Temporal lobe (tissue), 4 donors: ENCODE measurements at places on chromosomes 6 and 20. TPM values are rescaled to one million over a fixed set of nuclear protein-coding genes. Genes with fewer than 3 reads are reported as not detected.

The FERMT1 gene
- 1.5 TPM for total RNA-seq

The ARG1 gene
- total RNA-seq, result 1.2 TPM

The ENPP5 gene
- total RNA-seq, result 4.7 TPM

The KCNQ2 gene
- 136 TPM for total RNA-seq

The OLIG3 gene
- total RNA-seq, result not detected

The NNAT gene
- 345 TPM for total RNA-seq

The ADGRF1 gene
- total RNA-seq, result not detected

The BHLHE23 gene
- total RNA-seq, result 0.25 TPM

The LY6G6D gene
- total RNA-seq, result 0.74 TPM

The PERP gene
- 1.7 TPM for total RNA-seq

The INSM1 gene
- total RNA-seq, result 13.3 TPM

The EYS gene
- 2.0 TPM for total RNA-seq
